Mononuclear cell (primary cell): ENCODE measurements at places on chromosomes 1 and 21. TPM values are rescaled to one million over a fixed set of nuclear protein-coding genes. Genes with fewer than 3 reads are reported as not detected.

The IFI44 gene
- 55.1 TPM for total RNA-seq

The CD164L2 gene
- not detected for total RNA-seq

The VWA1 gene
- total RNA-seq = 0.10 TPM

The S100A9 gene
- 5,352 TPM for total RNA-seq

The PUM1 gene
- 154 TPM for total RNA-seq

The CACNA1E gene
- total RNA-seq = under 0.01 TPM

The SERINC2 gene
- 1.4 TPM for total RNA-seq

The C8B gene
- not detected for total RNA-seq

The RPTN gene
- total RNA-seq = not detected

The PKLR gene
- total RNA-seq = not detected

The MROH7 gene
- 0.42 TPM for total RNA-seq

The LCE1B gene
- not detected for total RNA-seq

The DPH5 gene
- 42.1 TPM for total RNA-seq

The ADGRB2 gene
- total RNA-seq = 0.73 TPM
